Epithelial cell of proximal tubule (primary cell): ENCODE measurements at places on chromosomes 2 and 18.

GRCh38 chr2:9548506-9548905 lies 7.1 kb downstream of the ADAM17 start:
- no peak for DNase-seq

DNA sequence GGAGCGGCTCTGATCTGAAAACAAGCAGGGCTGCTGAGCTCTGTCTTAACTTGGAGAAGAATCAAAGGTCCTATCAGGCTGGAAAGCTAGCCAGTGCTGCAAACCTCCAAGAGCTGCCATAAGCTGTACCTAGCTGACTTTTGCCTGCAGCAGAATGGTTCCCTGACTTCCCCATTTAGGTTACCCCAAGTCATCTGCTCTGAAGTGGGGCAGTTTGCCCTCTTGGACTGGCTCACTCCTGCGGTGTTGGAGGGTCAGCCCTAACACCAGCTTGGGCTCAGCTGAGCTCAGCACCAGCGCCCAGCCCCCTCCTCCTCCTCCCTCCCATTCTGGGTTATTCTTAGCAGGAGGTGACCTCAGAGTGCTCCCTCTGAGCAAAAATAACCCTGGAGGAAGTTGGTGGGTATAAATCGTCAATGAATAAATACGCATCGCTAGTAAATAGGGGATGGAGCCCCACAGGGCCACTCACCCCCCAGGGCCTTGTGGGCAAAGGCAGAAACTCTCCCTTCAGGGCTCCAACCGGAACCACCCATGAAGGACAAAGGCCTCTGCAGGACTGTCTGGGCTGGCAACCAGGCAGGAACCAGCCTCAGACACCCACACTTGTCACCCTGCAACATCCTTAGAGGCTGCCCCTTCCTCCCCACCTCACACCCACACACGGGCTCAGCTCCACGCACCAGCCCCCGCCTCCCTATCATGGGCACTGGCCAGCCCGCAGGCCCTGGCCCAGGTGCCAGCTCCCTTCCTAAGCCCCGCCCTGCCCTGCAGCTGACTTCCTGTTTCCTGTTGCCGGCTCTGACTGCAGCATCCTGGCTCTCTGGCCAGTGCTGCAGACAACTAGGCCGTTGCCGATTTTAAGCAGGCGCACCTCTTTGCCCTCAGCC lies 46.9 kb downstream of the DNMT3A start:
- no peak for DNase-seq

GRCh38 chr2:126656431-126657147 lies 631 bp downstream of the GYPC start:
- no peak for DNase-seq

DNA sequence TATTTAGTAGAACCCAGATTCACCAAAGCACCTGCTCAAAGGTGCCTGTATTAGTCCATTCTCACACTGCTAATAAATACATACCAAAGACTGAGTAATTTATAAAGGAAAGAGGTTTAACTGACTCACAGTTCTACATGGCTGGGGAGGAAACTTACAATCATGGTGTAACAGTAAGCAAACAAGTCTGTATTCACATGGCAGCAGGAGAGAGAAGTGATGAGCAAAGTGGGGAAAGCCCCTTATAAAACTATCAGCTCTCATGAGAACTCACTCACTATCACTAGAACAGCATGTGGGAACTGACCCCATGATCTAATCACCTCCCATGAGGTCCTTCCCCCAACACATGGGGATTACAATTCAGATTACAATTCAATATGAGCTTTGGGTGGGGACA lies 28.0 kb upstream of the DDX18 start:
- no peak for DNase-seq

DNA sequence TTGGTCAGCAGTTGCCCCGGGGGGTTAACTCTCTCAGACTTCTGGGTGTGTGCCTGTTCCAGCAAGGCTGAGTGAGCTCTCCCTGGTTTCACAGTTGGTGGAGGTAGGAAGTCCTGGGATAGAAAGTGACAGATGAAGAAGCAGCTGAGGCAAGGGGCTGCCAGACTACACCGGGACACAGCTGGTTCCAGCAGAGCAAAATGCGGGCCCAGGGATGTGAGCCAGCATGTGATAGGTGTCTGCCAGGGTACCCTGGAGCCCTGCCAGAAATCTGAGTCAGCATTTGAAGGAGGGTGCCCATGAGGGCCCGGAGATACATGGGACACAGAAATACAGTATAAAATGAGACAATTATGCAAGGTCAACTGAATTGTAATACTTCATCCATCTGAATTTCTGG lies 79.3 kb upstream of the LGALSL start:
- no peak for DNase-seq

DNA sequence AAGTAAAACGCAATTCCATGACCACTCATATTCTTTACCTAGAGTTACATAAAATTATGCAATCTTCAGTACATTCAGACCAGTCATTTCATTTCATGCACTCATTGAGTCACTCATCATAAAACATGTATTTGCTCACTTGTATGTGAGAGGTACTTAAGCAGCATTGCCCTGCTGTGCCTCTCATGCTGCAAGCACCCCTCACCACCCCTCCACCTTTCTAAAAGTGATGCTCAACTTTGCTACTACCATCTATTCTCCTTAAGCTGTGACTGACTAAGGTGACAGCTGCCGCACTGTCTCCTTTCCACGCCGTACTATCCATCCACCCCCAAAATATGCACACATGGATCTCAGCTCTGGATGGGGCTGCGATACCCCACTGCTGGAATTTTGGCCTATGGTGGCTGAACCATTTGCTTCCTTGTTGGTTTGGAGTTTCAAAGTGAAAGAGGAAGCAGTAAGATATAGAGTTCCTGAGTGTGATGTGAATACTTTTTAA lies 7.2 kb downstream of the ARHGAP25 start:
- no peak for DNase-seq

- no peak for DNase-seq
Measured at GRCh38 chr2:70671092-70671675, 96.8 kb downstream of the ADD2 start.

DNA sequence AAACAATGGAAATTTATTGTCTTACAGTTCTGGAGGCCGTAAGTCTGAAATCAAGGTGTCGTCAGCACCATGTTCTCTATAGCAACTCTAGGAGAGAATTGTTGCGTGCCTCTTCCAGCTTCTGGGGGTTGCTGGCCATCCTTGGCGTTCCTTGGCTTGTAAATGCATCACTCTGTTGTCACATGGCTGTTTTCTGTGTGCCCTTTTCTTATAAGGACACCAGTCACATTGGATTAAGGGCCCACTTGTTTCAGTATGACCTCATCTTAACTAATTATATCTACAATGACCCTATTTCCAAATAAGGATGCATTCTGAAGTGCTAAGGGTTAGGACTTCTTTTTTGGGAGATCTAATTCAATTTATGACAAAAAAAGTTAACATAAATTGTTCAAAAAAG lies 1.4 kb upstream of the PLEK start:
- no peak for DNase-seq

DNA sequence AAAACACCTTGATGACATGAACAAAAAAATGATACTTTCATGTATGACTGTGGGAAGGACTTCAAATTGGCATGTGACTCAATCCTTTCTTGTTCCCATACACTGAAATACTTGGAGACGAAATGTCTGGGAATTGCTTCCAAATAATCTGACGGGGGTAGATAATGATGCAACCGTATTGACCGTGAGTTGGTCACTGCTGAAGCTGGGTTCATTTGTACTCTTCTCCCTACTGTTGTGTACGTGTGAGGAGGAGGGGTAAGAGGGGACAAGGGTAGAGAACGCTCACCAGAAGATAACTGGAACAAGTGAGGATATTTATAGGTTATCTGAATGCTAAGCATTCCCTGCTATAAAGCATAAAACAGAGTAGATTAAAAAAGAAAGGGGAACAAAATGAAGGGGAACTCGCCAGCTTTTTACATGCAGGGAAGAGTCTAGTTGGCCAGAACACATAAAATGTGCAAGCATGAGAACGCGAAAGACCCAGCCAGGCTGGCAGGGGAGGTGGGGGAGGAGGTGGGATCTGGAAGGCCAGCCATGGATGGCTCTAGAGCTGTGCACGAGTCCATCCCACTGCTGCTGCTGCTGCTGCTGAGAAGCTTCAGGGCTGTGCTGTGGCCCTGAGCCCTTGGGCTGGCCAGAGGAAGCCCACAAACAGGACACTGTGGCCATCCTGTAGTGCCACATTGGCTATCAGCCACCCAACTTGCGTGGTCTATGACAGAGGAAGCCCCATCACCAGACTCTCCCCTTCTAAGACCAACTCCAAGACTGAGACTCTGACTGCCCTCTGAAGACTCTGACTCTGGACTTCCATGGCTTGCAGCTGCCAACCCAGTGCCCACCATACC lies 15.2 kb upstream of the CETN1 start:
- no peak for DNase-seq

GRCh38 chr2:201223089-201224073 lies 37.0 kb upstream of the CASP8 start:
- DNase-seq = no peak

DNA sequence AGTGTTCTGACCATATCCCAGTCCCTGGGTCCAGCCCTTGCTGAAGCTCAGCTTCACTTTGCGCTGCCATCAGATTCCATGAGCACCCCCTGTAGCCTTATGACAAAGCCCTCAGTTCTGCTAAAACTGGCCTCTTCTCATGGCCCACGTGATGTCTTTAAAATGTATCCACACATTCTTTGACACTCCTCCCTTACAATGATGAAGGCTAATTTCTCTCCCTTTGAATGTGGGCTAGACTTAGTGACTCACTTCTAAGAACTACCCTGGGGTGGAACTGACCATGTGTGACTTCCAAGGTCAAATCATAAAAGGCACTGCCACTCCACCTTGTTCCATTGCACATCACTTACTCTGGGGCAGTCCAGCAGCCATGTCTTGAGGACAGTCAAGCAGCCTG lies 45.4 kb upstream of the GORASP2 start:
- DNase-seq = no peak

DNA sequence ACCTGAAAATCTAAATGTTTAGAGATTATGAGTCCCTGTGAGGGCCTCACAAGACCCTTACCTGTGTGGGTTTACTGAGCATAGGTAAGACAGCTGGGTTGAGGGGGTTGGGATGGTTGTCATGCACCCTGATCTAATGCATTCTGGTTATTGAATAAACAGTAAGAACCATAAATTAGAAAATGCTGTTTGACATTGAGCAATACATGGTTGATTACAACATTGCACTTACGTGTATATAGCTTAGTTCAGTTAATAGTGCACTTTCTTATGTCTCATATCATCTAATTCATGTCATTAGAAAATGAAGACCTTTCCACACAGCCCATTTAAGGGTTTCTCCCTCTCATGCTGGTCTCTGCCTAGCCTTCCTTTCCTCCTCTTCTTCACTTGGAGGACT lies 253.5 kb upstream of the ATP5MC3 start:
- DNase-seq = no peak

- no peak for DNase-seq
Measured at GRCh38 chr2:46254474-46254873, 42.7 kb upstream of the EPAS1 start.

DNA sequence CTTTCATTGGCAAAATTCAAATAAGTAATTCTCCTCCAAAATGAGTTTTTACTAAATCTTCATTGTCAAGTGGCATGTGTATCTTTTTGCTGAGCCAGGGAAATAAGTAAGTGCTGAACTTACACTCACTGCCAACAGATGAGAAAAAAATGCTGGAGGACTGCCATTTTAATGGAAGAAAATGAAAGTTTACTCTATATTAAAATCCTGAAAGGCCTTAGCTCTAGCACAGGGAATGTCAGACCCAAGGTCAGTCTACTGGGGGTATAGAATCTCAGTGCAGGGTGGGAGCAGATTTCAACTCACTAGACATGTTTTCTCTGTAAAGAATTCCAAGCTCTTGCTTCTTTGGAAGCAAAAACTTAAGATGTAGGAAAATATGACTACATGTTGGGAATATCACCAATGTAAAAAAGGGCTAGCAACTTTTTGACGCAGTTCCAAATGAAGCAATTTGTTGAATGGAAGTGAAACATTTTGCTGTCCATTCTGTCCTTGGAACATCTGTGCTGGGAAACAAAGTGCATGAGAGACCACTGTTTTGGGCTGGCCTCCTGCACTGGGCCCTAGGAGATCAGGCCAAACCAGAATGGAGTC lies 127.0 kb downstream of the ST6GAL2 start:
- DNase-seq = no peak

- DNase-seq = no peak
Measured at GRCh38 chr2:186365406-186365805, 120.7 kb upstream of the ZC3H15 start.

DNA sequence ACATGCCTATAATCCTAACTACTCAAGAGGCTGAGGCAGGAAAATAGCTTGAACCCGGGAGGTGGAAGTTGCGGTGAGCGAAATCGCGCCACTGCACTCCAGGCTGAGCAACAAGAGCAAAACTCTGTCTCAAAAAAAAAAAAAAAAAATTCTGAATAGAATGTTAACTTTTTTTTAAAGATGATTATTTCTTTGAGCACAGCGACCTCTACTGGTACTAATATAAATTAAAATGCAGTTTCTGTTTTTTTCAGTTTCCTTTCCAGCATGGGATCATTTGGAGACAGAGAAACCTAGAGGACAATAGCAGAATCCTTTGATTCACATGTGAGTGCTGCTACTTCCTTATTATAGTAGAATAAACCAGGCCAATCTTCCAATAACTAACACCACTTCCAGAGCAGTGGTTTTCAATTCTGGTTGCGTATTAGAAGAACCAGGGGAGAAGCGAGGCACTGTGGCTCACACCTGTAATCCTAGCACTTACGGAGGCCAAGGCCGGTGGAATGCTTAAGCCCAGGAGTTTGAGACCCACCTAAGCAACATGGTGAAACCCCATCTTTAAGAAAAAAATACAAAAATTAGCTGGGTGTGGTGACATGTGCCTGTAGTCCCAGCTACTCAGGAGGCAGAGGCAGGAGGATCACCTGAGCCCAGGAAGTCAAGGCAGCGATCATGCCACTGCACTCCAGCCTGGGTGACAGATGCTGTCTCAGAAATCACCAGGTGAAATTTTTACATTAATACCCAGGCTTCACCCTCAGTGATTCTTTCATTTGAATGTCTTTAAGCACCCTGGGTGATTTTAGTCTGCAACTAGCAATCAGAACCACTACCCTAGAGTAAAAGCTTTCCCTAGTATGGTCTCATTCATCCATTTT lies 10.1 kb downstream of the SRSF7 start:
- no peak for DNase-seq

DNA sequence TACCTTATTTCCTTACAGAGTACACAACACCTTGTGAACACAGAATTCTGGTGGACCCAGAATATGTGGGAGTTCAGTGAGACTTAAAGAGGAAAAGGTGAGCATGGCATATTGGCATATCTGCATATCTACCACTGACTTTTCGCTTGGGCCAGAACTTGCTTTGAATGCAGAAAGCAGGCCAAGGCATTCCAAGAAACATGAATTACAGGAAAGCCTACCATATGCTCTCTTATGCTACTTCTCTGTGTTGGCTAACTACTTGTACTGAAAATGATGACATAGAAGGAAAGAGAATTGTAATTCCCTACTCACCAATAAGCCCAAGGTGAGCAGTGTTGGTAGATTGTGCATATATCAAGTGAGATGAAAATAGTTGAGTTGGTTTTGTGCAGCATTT lies 31.4 kb upstream of the CCDC93 start:
- DNase-seq = no peak

DNA sequence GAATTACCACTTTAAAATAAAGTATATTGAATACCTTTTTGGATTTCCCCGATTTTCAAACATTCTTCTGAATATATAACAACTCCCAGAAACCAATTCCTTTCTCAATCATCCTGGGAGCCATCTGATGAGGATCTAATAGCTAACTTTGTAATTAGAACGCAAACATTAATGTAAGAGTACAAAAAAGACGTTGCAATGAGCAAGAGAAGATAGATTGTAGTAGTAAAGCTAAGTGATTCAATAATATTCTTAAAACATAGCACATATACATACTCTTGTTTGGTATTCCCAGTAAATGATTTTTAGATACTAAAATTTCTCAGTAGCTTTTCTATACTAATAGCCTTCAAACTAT lies 1.1 kb downstream of the ABCA12 start:
- no peak for DNase-seq
